Hippocampal formation (tissue), 2 donors: ENCODE measurements at places on chromosomes 1 and 21.

- DNase-seq = no peak
These were observed 6.2 kb upstream of the KISS1 start for GRCh38 chr1:204202481-204202880.

- peak; percentile 44 for DNase-seq
These were observed 28.9 kb upstream of the CLSTN1 start for GRCh38 chr1:9852410-9853248.

DNA sequence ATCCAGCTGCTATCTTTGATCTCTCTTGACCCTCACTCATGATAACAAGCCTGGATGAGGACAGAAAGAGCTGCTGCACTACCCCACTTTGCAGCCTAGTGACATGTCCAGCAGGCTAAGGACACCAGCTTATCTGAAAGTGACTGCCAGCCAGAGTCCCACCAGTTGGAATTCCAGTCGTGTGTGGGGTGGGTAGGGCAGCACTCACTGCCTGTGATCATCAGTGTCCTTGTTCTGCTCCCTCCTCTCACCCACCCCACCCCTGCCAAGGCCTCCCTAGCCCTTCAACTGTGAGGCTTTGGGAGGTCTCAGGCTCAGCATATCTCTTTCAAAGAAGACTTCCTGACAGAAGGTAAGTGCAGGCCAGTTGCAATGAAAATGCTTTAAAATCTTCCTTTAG, 15.5 kb upstream of the NMNAT2 start:
- DNase-seq = no peak

DNA sequence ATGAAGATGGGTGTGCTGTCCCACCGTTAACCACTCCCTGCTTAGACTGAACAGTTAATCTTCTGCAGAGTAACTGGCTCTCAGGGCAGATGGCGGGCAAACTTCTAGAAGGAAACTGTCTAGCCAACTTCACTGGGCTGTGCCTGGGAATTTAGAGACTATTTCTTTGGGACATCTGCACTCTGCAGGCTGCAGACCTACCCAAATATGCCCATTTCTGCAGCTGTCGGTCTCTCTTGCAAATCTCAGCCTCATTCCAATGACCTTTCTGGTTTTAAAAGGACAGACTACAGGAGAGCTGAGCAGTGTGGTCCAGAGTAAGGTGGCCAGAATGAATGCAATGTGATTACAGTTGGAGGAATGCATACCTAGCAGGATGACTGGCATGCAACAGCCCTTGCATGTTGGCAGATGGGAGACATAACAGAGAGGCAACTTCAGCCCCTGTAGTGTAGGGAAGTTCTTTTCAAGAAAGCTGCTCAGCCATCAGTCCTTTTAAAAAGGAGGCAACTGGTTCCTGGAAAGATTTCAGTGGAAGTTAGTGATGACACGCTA, 26.3 kb upstream of the IL20 start:
- no peak for DNase-seq

GRCh38 chr1:2416403-2416802, 4.0 kb upstream of the PEX10 start:
- DNase-seq = no peak

GRCh38 chr1:205339717-205340116, 17.0 kb downstream of the KLHDC8A start:
- DNase-seq = no peak

GRCh38 chr1:151984313-151984956, 9.2 kb downstream of the S100A10 start:
- no peak for DNase-seq

- no peak for DNase-seq
These were observed 115.9 kb downstream of the NTMT2 start for GRCh38 chr1:170261669-170262068.

GRCh38 chr1:66919828-66920227, 4.8 kb downstream of the DNAI4 start:
- no peak for DNase-seq

GRCh38 chr1:149886396-149887195, 12.8 kb upstream of the BOLA1 start:
- peak; percentile 88 for DNase-seq

DNA sequence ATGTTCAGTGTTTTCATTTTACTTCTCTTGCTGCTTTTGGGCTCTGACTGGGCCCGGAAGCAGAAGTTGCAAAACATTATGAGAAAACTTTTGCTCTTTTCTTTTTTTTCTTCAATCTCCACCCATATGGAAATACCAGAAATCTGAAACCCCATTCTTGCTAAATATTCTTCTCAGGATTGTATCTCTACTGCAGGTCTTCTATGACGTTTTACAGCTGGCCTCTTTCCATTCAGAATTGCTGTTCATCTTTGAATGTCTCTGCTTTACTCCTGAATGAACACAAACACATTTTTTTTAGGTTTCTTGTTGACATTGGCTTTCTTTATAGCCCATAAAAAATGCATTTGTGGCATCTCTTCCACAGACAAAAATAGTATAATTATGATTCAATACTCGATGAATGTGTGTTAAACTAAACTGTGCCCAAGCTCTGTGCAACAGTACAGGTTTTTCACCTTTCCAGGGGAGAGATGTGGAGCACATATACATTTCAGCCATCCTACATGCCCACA, 18.8 kb downstream of the PTPRC start:
- DNase-seq = no peak

GRCh38 chr1:3732434-3733093, 19.7 kb upstream of the CCDC27 start:
- no peak for DNase-seq

- DNase-seq = no peak
These were observed 90.6 kb downstream of the TLR5 start for GRCh38 chr1:223052462-223052861.

GRCh38 chr1:205248793-205249601, 21.3 kb downstream of the TMCC2 start:
- DNase-seq = peak; percentile 51

DNA sequence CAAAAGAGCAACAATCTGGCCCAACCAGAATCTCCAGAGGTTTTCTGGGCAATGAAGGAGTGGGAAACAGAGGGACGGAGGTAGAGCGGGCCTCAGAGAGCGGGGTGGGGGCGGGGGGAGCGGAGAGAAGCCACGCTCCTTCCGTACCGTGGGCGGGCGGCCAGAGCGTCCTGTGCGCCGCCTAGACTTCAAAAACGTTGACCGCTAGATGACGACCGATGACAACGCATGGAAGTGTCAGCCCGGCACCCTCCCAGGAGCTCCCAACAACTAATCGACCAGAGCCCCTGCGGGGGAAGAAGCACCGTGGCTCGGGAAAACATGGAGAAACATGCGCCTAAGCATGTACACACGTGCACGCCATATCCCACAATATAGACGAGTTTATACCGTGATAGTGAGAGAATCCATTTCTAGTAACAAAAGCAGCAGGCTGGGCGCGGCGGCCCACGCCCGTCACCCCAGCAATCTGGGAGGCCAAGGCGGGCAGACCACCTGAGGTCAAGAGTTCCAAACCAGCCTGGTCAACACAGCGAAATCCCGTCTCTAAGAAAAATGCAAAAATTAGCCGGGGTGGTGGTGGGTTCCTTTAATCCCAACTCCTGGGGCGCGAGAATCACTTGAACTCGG, 131.9 kb downstream of the LIPI start:
- no peak for DNase-seq

- DNase-seq = no peak
These were observed 10.5 kb downstream of the MCM3AP start for GRCh38 chr21:46274797-46275390.

DNA sequence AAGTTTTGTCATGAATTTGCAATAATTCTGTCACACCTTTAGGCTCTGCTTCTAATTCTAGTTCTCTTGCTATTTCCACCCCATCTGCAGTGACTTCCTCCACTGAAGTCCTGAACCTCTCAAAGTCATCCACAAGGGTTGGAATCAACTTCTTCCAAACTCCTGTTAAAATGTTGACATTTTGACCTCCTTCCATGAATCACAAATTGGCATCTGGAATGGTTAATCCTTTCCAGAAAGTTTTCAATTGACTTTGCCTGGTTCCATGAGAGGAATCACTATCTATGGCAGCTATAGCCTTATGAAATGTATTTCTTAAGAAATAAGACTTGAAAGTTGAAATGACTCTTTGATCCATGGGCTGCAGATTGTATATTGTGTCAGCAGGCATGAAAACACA, 19.7 kb upstream of the SFT2D2 start:
- no peak for DNase-seq

DNA sequence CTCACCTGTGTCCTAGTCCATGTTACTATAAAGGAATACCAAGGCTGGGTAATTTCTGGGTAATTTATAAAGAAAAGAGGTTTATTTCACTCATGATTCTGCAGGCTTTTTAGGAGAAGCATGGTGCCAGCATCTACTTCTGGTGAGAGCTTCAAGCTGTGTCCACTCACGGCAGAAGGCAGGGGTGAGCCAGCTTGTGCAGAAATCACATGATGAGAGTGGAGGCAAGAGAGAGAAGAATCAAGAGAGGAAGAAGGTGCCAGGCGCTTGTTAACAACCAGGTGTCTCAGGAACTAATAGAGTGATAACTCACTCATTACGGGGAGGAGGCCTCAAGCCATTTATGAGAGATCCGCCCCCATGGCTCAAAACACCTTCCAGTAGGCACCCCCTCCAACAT, 67.5 kb upstream of the CD34 start:
- DNase-seq = no peak

DNA sequence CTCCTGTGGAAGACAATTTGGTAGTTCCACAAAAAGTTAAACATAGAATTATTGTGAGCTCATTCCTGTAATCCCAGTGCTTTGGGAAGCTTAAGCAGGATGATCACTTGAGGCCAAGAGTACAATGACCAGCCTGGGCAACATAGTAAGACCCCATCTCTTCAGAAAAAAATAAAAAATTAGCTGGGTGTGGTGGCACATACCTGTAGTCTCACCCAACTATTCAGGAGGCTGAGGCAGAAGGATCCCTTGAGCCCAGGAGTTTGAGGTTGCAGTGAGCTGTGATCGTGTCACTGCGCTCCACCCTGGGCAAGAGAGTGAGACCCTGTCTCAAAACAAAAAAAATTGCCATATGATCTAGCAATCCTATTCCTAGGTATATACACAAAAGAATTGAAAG, 4.1 kb upstream of the CHML start:
- DNase-seq = no peak

DNA sequence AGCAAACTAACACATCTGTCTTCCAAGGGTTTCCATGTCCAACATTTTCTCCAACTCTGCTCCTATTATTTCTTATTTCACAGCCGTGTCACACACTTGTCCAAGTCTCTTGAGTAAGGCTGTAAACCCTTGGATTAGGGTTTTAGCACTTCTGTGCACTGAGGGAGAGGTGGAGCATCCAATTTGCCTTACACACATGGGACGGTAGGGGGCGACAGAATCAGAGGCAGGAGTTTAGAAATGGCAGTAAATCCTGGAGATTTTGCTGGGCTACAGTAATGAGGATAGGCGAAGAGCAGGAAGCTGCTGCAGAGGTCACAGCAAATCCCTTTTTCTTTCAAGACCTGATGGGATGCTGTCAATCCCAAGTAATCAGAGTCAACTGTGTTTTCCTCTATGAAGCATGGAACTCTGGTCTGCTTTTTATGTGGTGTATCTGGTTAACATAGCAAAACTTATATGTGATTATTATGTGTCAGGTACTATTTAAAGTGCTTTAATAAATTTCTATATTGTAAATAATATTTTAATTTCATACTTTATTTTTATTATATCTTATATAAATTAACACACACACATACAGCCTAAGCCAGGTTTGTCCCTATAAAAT, 15.4 kb upstream of the LCE5A start:
- DNase-seq = no peak

DNA sequence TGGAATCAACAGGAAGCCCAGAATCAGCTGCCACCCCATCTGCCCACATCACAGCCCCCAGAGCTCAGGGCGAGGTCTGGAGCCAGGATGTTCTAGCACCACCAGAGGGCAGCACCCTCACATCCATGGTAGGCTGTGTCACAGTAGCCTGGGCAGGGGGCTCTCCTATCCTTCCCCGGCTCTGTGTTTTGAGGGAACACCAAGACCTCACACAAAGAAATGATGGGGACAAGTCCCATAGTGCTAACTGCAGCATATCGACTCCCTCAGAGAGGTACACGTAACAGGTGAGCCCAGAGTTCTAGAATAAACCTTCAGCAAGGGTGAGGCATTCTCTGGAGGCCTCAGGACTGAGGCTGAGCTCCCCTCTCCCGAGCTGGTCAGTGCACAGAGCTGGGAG, 2.3 kb upstream of the KCNC4 start:
- peak; percentile 42 for DNase-seq

DNA sequence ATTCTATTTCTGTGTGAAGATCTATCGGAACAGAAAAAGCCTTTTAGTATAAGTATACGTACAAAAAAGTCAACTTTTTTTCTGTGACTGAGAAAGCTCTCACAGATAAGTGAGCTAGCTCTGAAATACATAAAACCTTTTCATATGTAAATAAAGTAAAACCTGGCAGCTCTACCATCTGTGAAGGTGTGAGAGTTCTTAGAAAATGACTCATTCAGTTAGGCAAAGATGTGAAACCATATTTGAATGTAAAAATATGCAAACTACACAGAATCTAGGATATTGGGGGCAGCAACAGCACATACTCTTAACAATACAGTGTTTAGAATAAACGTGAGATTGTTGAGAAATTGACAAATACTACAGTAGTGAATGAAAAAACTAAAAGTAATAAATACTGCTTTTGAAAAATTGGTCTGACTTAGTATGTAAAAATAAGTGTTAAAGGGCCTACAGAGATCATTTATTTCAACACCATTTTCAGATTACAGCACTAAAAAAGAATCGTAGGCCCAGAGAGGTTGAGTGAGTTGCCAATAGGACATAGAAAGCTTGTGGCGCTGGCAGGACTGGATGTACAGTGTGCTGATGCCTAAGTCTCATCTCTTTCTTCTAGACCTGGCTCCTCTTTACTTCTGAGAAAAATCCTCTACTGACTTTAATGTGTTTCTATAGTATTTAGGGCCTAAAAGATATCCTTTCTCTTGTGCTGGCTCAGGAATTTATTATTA, 19.8 kb downstream of the ATP6V1G3 start:
- no peak for DNase-seq

DNA sequence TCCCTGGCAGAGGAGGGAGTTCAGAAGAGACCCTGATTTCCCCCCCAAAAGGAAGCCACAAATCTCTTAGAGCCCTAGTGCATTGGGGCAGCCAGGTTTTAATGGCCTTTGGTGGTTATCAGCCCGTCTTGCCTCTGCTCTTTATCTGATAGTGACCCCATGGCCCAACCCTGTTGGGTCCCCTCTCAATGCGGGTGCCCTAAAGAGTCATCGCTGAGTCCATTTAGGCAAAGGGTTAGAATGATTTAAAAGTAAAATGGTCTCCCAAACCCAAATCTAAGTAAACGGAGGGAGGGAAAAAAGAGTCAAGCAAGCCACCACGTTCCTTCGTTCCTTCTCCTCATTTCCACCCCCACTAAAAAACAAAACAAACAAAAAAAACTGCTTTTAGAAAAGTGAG, 164.0 kb downstream of the RUNX1 start:
- no peak for DNase-seq

DNA sequence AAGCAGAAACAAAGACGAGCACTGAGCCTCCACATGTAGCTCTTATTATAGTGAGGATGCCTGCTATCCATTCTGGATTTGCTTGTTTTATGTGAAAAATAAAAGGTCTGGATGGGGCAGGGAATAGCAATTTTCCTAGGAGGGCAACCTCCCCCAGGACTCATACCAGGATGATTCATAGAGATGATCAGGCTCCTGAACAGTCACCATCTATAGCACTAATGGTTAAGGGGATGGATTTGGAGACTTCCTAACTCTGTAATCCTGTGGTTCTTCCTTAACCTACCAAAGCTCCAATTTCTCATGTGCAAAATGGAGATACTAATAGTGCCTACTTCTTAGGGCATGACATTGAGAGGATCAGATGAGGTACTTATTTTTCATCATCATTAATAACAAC, 34.5 kb upstream of the CD58 start:
- DNase-seq = no peak
